Hematopoietic multipotent progenitor cell treated with erythropoietin and hydrocortisone succinate and interleukin-3 and kit ligand, for 6 days (in vitro differentiated cells): ENCODE measurements at places on chromosomes 12 and 14.
A peak's percentile ranks its signal among the peaks of the same experiment; 100 is the strongest.

- no peak for DNase-seq
Observed at GRCh38 chr12:44117337-44117736, 281.5 kb downstream of the TMEM117 start.

DNA sequence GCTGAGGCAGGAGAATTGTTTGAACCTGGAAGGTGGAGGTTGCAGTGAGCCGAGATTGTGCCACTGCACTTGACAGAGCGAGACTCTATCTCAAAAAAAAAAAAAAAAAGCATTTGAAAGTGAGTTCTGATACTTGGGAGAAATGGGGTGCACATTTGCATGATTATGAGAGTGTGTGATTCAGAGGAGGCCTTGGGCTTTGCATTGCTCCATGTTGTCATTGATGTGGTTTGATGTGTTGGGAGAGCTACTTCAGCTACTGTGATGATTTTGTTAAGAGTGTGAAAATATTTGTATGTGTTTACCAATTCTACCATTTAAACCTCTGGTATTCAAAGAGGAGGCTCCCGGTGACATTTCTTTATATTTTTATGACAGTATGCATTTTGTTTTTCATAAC is 24.4 kb downstream of the DRAM1 start:
- DNase-seq, result no peak

GRCh38 chr14:23629204-23629603 is 7.0 kb upstream of the DHRS2 start:
- DNase-seq, result no peak

DNA sequence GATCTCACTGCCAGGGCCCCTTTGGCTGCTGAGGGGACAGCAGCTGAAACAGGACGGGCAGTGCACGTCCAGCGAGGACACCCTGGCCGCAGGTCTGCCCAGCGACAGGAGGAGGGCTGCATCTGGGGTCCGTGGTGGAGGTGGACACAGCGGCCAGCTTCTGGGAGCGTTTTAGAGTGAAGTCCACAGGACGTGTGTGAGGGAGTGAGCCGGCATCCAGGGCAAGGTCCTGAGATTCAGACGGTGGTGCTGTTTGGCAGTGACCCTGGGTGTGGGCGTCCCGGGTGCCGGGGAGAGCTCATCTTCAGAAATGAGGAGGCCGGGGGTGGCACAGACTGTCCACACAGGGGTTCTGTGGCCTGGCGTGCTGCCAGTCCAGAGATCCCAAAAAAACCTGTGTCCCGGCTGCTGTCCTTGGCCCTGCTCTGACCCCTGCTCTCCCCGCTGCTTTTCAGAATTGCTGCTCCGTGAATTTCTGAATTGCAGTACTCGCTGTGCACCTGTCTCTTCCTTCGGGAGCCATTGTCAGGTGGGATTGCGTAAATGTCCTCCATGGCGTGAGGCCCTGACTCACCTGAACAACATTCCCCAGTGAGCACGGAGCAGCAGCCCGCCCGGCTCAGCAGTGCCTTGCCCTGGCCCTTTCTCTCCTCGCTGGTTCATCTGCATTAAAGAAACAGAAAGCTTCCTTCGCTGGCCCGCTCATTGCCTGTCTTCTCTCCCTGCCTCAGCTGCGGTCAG is 183.5 kb upstream of the C14orf180 start:
- DNase-seq, result no peak

GRCh38 chr12:121649819-121650353 is 19.6 kb downstream of the MORN3 start:
- DNase-seq, result peak; percentile 99

- no peak for DNase-seq
Observed at GRCh38 chr14:104461676-104462449, 117.7 kb upstream of the C14orf180 start.
